ENCODE measurements at places on chromosomes 5 and 9.
A peak's percentile ranks its signal among the peaks of the same experiment; 100 is the strongest.

DNA sequence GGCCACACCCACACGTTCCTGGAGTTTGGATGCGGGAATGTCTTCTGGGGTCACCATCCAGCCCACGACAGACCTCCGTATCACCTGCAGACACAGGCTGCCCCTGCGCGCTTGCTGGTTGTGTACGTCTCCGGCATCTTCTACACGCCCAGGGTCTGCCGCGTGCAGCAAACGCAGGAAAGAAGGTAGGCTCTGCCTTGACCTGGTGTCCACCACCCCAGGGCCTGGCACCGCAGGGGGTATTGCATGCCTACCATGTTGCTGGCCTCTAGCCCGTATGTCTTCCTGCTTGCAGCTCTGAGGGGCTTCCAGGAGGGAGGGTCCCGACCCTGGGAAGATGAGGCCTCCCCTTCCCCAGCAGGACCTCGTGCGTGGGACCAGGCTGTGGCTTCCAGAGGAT, 298.8 kb upstream of the IRX4 start:
- DNase-seq, result no peak

DNA sequence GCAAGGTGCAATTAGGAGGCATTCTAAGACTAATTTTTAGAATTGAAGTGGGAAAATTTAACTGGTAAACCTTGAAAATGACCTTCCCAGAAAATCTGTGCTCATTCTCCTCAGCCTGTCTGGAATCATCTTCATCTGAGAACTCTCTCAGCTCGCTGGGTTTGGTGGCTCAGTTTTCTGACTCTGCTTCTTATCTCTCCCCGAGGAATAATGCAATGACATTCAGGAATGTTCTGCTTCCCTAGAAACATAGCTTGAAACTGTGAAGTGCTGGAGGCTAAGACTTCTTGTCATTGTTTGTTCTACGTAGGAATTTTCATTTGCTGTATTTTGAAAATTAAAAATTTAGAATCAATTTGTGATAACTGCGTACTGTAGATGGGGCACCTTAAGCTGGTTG, 86.6 kb downstream of the KCNN2 start:
- no peak for DNase-seq

DNA sequence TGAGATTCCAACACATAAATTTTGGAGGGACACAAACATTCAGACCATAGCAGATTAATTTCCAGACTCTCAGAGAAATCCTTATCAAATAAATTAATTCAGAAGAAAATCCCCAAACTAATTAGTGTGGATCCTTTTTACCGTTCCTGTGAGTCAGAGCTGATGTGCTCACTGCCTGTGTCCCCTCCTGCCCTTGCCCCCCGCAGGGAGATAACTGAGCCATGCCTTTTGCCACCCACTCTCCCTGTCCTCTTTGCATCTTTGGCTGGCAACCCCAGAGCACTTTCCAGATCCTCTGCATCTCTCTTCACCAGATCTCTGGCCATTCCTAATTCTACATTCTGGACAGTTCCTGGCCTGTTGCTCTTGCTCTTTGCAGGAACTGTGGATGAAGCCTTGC, 135.4 kb upstream of the MAP1B start:
- DNase-seq, result no peak

- DNase-seq, result no peak
Measured at GRCh38 chr5:89213573-89213972, 330.6 kb upstream of the MEF2C start.

GRCh38 chr9:89678396-89679015, 73.7 kb downstream of the GADD45G start:
- DNase-seq, result peak; percentile 84
